Globus pallidus (tissue), 1 donor: ENCODE measurements at places on chromosomes 5 and 9.

GRCh38 chr5:124825983-124826337 is 79.5 kb upstream of the ZNF608 start:
- no peak for DNase-seq

DNA sequence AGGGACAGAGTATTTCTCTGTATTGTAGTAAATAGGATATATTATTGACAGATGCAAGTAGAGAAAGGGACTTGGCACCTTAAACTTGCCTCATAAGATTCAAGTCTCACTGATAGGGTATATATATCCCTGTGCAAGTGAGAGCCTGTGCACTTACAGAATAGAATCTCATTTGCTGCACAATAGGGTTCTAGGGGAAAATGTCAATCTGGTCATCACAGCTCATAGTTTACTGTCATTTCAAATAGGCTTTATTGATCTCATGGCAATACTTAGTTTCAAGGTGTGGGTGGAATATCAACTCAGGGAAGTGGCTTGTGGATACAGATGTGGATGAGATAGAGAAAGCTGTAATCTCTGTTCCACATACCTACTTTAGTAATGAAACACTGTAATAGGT is 42.3 kb downstream of the TGFBR1 start:
- no peak for DNase-seq

- DNase-seq = peak; percentile 62
Measured at GRCh38 chr5:107672211-107673038, 1.7 kb upstream of the EFNA5 start.

- no peak for DNase-seq
Measured at GRCh38 chr5:77379558-77380061, 112.5 kb downstream of the WDR41 start.

DNA sequence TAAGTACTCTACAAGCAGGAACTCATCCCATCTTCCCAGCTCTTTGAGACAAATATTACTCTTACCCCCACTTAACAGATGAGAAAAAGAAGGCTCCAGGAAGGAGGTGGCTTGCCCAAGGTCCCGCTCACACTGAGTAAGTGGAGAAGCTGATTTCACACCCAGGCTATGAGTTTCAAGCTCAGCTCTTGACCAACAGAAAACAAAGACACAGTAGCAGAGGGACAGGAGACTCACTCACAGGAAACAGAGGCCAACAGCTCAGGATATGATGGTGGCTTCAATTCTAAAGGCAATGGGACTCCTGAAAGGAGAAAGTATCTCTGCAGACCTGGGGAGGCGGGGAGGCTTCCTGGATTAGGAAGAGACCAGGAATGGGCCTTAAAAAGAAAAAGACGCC is 6.7 kb upstream of the TCF7 start:
- no peak for DNase-seq

- no peak for DNase-seq
Measured at GRCh38 chr9:69874301-69875060, 53.9 kb downstream of the CFAP95 start.

DNA sequence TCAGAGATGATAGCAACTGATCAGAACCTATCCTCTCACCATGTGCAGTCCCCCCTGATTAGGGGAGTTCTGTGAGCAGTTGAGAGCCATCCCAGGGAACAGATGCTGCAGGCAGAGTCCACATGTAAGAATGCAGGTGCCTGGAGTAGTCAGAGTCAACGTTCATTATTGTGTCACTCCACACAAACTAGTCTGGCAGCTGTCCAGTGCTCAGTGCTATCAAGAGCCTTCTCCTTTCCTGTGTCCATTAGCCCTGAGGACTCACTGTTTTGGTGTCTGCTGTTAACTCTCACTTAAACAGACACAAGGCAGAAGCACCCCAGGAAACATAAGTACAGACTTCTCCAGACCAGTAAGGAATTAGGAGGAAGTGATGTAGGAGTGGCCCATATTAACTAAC is 2.5 kb downstream of the SH3TC2 start:
- no peak for DNase-seq

- no peak for DNase-seq
Measured at GRCh38 chr5:1293416-1294205, 1.3 kb downstream of the TERT start.

GRCh38 chr5:171907725-171908343 is 98.6 kb downstream of the FBXW11 start:
- DNase-seq = peak; percentile 46

GRCh38 chr5:130692770-130693169 is 472.3 kb downstream of the HINT1 start:
- no peak for DNase-seq

GRCh38 chr5:150046031-150046430 is 40.3 kb downstream of the CSF1R start:
- DNase-seq = no peak

GRCh38 chr5:124414973-124415372 is 331.5 kb downstream of the ZNF608 start:
- DNase-seq = no peak

- no peak for DNase-seq
Measured at GRCh38 chr5:103941596-103941995, 379.0 kb upstream of the NUDT12 start.

GRCh38 chr5:143552680-143553079 is 149.2 kb upstream of the NR3C1 start:
- no peak for DNase-seq

DNA sequence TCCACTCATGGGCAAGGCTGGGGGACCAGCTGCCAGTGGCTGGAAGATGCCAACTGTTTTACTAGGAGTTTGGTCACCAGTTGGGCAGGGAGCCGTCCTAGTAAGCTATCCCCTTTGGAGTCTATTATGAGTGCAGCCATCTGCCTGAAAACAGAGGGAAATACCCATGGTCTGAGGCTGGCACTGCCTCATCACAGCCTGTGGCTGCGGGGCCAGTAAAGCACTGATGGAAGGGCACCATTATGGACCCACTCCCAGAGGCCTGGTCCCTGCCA is 187.2 kb upstream of the PANK3 start:
- DNase-seq = peak; percentile 82

DNA sequence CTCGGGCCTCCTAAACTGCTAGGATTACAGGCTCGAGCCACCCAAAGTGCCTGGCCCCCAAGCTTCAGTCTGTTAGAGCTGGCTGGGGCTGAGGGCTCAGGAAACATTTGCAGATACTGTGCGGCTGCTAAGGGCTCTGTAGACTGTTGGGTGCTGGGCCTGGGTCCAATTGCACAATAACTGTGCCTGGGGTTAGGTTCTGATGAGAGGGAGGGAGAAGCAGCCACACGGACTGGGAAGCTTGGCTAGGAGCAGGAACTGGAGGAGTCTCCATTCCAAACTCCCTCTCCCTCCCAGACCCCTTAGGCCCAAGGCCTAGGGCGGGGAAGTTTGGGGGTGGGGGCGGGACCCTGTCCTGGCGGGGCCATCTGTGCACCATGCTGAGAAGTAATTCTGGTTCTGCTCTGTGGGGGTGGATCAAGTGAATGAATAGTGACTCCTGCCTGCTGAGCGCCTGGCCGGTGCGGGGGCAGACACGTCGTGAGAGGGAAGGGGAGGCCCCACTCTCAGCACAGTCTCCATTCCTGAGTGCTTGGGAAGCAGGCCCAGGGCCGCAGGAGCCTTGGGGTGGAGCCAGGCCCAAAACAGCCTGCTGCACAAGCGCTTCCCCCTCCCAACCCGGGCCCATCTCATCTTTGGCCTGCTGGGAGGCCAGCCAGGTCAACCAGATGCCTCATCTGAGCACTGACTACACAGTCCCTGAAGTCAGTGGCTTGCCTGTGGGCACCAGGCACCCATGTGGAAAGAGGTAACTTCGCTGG is 1.5 kb downstream of the ASS1 start:
- no peak for DNase-seq

DNA sequence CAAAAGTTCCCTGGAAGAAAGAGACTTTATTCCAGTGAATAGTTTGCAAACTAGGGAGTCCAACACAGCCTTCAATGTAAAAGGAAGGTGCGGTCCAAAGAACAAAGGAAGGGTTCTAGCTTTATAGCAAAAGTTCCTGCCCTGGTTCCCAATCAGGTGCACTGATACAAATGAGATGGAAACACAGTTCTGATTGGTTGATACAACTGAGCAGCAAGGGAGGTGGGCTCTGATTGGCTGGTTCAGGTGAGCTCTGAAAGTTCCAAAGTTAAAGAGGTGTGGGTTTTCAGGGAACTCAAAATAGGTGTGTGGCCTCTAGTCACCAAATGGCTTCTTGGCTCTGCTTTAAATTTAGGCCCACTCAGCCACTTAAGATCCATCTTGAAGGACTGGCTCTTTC is 43.1 kb downstream of the P4HA2 start:
- DNase-seq = no peak

DNA sequence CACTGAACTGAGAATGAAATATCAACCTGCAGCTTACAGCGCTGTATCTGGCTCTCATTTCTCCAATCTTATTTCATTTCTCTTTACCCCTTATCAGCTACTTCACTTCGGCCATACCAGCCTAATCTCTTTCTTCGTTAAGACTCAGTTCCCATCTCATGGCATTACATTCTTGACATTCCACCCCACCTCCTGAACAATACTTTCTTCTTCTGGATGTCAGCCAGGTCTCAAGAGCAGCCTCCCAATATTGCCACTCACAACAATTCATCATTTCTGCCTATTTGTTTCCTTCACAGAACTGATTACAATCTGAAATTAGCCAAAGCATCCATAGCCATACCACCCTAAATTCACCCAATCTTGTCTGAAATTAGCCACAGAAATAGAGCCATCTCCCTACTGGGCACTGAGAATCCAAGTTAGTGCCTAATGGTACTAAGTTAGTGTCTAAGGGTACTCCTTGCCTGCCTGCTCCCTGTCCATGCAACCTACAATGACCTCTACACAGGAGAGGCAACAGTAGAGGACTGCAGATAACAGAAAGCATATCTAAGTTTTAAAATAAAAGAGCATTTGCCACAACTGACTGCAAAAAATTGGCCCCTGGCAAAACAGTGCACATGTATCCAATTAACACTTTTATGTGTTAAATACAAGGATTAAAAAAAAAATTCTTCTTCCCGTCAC is 35.2 kb downstream of the SETX start:
- no peak for DNase-seq

- DNase-seq = no peak
Measured at GRCh38 chr9:131227112-131227958, 49.0 kb downstream of the FAM78A start.

DNA sequence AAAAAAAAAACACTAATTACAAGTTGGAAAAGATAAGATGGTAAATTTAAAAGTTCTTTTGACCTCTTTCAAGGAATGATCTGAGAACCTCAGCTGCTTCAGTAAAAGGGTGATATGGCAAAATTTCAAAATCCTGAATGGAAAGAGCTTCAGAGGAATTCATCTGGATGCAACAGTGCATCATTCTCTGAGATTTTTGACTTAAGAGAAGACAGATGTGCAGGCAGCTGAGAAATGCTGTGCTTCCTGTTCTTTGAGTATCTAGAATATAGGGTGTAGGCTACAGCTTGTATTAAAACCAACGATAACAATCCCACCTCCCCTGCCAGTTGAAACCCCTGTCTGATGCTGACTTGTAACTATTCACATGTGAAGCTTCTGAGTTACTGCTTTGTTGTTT is 6.2 kb downstream of the FRMPD1 start:
- no peak for DNase-seq

GRCh38 chr5:64606926-64607325 is 83.4 kb upstream of the SHISAL2B start:
- DNase-seq = no peak

GRCh38 chr9:91972076-91972626 is 22.1 kb upstream of the ROR2 start:
- no peak for DNase-seq

- DNase-seq = no peak
Measured at GRCh38 chr9:120715389-120715924, 1.2 kb upstream of the MEGF9 start.

DNA sequence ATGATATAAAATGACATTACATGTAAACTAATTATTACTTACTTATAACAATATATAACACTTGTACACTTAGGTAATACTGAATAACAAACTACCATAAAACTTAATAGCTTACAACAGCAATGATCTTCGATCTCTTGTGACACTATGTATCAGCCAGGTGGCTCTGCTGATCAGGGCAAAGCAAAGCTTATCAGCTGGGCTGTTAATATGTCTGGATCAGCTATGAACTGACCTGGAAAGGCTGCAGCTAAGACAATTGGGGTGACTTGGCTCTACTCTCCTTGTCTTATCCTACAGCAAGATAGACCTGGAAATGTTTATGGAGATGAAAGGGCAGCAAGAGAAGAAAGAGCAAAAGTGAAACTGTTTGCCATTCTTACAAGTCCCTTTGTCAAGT is 511.3 kb downstream of the TLR4 start:
- no peak for DNase-seq

DNA sequence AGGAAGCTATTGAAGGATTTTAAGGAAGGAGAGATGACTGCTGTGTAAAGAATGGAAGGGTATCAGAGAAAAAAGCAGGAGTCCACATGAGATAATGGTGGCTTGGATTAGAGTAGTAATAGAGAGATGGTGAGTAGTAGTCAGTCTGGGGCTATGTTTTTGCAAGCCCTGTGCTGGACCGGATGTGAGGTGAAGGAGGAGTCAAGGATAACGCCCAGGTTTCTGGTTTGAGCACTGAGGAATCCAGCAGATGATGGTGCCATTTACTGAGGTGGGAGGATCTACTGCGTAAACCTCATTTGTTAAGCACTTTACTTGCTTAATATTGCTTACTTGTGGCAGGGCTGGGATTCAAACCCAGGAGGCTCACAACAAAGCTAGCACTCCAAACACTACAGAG is 1.1 kb downstream of the TIGD6 start:
- DNase-seq = no peak

DNA sequence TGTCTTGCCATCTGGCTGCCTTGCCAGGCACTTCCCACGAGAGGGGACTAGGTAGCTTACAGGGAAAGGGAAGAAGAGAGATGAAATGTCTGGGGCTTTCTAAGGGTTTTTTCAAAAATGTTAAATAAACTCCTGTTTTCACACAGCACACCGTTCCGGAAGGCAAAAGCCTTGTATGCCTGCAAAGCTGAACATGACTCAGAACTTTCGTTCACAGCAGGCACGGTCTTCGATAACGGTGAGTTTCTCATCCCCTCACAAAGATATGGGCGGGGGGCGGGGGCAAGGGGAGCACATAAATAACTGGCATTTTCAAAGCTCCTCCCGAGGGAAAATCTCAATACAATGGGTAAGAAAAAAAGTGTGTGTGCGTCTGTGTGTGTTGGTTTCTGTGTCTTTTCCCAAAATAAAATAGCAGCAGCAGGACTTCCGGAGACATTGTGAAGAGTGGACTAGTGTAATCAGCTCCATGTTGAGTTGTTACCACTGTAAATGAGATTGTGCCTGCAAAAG is 189.6 kb downstream of the NR3C1 start:
- DNase-seq = no peak
